H4 (cell line): ENCODE measurements at places on chromosomes 3 and 15.
A peak's percentile ranks its signal among the peaks of the same experiment; 100 is the strongest.

DNA sequence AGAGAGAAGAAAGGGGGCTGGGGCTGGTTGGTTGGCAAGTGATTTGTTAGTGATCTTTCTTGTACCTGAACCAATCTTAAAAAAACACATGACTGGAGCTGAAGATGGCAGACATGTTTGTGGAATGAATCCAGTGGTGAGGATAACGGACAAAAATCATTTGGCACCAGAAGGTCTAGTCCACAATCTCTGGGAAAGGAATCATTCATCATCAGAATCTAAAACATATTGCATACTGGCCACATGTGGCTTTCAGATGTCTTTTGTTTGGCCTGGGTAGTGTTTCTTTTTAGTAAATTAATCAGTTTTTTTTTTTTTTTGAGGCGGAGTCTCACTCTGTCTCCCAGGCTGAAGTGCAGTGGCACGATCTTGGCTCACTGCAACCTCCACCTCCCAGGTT lies 5.0 kb downstream of the NEK11 start:
- DNase-seq = no peak

DNA sequence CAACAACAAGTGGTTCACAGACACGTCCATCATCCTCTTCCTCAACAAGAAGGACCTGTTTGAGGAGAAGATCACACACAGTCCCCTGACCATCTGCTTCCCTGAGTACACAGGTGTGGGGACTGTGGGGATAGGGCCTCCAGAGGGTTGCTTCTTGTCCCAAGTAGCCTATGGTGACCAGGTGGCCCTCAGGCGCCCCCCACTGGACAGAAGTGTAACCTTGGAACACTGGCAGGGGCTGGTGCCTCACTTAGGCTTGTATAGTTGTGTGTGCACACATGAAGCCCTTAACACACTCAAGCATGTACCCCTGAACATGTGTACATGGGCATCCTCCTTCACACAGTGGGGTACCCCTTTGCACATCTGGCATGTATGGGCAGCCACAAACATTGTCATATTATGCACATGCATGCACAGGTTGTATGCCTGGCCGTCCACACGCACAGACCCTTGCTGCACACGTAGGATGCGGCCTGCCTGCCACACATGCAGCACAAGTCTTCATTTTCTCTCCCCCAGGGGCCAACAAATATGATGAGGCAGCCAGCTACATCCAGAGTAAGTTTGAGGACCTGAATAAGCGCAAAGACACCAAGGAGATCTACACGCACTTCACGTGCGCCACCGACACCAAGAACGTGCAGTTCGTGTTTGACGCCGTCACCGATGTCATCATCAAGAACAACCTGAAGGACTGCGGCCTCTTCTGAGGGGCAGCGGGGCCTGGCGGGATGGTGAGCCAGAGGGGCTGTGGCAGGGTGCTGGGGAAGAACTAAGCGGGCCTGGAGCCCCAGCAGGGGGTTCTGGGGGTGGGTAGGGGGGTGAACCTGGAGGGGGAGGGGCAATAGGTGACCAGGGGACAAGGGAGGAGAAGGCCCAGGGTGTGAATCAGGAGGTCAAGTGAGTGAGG lies 11.7 kb upstream of the SEMA3B start:
- no peak for DNase-seq

GRCh38 chr3:97871801-97872524 lies 50.2 kb downstream of the CRYBG3 start:
- peak; percentile 7 for DNase-seq

GRCh38 chr3:25527801-25528200 lies 99.7 kb downstream of the RARB start:
- DNase-seq = no peak

GRCh38 chr15:92011611-92012367 lies 158.3 kb downstream of the SLCO3A1 start:
- peak; percentile 23 for DNase-seq

GRCh38 chr15:55257012-55257670 lies 32.5 kb downstream of the RAB27A start:
- no peak for DNase-seq

DNA sequence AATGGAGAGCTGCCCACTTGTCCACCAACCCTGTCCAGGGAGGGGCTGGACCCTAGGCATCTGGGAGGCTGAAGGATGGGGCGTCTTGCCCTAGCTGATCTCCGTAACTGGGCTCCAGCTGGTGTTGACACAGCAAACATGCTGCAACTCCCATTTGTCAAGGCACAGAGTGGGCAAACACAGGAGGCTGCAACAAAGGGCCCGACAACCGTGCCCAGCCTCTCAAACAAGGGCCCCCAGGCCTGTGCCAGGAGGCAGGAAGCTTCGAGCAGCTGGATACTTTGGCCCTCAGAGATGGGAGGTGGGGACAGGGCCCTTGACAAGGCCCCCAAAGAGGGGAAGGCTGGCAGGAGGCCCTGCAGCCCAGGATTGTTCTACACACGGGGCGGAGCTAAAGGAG lies 64.2 kb upstream of the TMEM115 start:
- DNase-seq = no peak

- no peak for DNase-seq
Measured at GRCh38 chr3:107543666-107544065, 20.9 kb downstream of the BBX start.

- DNase-seq = no peak
Measured at GRCh38 chr3:98957681-98958080, 56.2 kb upstream of the DCBLD2 start.

DNA sequence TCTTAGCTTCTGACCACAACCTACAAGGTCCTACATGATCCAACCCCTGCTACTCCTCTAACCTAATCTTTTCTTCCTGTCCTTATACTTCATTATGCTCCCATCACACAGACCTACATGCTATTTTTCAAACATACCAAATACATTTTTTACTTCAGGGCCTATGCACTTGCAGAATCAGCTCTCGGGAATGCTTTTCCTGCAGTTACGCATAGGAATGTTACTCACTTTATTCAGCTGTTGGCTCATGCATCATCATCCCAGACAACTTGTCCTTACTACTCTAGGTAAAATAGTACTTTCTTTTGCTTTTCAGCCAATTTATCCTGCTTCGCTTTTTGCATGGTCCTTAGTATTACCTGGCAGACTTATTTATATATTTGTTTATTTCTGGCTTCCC lies 105.6 kb downstream of the OXSM start:
- no peak for DNase-seq

DNA sequence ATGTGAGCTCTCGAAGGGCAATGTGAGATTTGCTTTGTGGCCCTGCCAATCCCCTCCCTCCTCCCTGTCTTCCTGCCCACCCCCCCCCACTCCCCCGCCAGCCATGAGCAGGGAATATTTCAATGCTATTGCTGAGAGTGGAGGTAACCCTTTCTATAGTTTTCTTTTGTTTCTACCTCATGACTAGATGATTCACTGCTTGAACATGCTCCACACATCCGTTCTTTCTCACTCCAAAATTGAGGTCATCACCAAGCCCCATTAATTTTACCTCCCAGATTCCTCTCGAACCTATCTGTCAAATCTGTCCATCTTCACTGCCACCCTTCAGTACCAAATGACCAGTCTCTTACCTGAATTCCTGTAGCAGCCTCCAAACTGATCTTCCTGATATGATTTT lies 12.2 kb downstream of the ZNF774 start:
- DNase-seq = peak; percentile 44

DNA sequence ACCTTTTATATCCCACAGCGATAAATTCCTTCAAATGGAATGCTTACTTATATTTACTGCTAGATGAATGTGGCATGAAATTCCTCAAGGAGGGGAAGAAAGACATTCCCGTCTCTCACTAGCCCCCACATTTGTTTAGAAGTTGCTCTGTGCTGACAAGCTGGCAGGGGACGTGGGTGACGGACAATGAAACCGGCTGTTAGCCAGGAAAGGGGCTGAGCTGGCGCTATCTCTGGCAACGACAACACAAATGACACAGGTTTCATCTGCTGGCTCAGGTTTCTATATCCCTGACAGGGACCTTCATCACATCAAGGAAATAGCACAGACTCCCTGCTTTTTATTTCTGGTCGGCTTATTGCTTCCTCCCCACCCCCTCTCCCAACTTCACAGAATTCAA lies 15.8 kb downstream of the RUVBL1 start:
- no peak for DNase-seq

DNA sequence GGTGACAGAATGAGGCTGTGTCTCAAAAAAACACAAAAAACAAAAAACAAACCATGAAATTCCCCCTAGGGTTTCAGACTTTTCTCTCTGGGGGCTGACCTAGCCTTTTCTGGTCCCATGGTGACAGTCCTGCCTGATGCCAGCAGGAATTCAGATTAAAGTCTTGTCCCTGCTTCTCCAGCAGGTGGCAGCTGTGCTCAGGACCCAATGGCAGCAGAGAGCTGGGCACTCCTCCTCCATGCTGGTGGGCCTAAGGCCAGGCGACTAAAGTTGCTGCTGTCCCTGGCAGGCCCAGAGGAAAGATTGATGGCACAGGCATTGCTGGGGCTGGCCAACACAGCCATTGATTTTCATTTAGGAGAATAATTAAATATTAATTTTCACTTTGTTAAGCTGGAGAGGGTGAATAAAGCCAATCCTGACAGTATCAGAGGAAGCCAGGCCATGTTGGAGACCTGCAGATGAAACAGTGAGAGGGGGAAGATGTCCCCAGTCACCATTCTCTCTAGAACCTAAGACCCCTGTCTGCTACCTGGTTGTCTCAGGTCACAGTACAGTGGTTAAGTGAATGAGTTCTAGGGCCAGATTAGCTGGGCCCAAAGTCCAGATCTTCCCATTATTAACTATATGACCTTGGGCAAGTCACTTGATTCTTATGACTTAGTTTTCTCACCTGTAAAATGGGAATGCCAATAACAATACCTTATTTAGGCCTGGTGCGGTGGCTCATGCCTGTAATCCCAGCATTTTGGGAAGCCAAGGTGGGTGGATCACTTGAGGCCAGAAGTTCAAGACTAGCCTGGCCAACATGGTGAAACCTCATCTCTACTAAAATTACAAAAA lies 7.1 kb downstream of the CELF6 start:
- DNase-seq = peak; percentile 80

DNA sequence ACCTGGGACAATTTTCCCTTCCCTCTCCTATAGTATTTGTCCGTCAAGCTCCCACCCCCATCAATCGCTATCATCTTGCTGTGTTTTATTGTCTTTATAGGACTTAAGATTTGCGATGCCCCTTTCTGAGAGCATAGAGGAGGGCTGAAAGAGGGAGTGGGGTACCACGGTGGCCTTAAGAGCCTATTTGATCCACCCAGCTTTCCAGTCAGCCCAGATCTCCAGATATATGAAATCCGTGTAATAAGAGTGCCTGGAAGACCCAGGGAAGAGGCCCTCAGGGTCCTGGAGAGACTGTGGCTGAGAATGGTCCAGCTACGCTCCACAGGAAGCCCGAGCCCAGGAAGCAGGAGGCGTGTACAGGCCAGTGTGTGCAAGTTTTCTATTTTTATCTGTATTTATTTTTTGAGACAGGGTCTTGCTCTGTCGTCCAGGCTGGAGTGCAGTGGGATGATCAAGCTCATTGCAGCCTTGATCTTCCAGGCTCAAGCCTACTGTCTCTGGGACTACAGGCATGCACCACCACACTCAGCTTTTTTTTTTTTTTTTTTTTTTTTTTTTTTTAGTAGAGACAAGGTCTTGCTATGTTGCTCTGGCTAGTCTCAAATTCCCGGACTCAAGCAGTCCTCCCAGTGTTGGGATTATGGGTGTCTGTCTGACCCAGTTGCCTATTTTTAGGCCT lies 964 bp upstream of the NCKIPSD start:
- no peak for DNase-seq
